Glutamatergic neuron (in vitro differentiated cells): ENCODE measurements at places on chromosomes 3 and 15.

DNA sequence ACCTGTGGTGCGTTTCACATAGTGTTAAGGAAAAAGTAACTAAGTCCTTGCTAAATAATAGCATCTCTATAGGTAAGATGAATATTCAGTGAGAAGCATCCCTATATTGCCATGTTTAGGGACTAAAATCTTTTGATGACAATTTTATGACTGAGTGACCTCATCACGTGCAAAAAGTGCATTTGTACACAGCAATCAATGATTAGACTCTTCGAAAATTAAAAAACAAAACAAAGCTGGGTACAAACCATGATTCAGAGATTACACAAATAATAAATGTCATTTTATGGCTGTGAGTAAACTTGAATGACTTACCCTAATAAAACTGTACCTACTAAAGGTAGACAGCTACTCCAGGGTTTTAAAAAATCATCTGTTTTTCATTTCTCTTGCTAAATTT is 505.3 kb downstream of the FOXP1 start:
- no peak for DNase-seq

DNA sequence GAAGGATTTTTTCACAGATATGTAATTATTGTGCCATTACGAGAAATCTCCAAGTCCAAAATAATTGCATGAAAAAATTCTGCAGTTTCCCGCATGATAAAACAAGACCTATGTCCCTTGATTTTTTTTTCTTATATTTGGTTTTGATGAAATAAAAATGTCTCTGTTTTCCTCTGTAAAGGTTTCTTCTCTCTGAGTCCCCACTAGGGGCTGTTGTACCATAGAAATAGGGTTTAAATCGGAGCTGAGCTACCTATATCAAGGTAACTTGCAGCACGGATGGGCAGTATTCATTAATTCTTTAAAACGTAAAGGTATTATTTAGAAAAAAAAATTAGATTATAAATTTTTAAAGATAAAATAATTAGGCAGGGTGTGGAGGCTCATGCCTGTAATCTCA is 66.6 kb upstream of the IGF1R start:
- no peak for DNase-seq

- no peak for DNase-seq
Measured at GRCh38 chr3:53140847-53141845, 10.9 kb upstream of the RFT1 start.

DNA sequence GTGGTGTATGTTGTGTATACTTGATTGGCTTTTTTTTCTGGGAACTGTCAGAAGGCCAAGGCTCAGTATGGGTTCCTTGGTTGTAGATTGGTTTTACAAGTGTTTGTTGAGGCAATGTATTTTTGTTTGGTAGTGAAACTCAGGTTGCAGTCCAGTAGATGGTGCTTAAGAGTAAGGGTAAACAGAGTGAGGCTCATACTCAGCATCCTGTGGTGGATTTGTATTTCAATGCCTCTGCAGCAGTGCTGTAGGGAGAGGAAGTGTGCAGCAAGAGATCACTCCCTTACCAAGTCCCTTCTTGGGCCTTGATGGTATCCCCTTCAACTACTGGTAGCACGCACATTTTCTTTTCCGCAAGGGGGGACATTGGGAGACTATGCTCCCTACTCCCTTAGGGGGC is 428.5 kb upstream of the CNTN3 start:
- no peak for DNase-seq

- no peak for DNase-seq
Measured at GRCh38 chr15:91152896-91153581, 53.0 kb downstream of the SV2B start.

- DNase-seq: no peak
Measured at GRCh38 chr3:66053550-66054094, 14.9 kb upstream of the MAGI1 start.

DNA sequence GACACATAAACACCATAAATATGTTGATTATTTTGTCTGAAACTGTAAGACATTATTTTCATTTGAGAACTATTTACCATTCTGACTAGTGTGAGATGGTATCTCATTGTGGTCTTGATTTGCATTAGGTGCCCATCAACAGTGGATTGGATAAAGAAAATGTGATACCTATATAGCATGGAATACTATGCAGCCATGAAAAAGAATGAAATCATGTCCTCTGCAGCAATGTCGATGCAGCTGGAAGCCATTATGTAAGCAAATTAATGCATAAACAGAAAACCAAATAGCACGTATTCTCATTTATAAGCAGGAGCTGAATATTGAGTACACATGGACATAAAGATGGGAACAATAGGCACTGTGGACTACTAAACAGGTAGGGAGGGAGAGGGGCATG is 258.7 kb upstream of the TPRG1 start:
- no peak for DNase-seq

GRCh38 chr3:11560746-11561145 is 83.0 kb downstream of the VGLL4 start:
- DNase-seq: no peak

GRCh38 chr15:58669108-58669507 is 80.4 kb downstream of the ADAM10 start:
- no peak for DNase-seq

DNA sequence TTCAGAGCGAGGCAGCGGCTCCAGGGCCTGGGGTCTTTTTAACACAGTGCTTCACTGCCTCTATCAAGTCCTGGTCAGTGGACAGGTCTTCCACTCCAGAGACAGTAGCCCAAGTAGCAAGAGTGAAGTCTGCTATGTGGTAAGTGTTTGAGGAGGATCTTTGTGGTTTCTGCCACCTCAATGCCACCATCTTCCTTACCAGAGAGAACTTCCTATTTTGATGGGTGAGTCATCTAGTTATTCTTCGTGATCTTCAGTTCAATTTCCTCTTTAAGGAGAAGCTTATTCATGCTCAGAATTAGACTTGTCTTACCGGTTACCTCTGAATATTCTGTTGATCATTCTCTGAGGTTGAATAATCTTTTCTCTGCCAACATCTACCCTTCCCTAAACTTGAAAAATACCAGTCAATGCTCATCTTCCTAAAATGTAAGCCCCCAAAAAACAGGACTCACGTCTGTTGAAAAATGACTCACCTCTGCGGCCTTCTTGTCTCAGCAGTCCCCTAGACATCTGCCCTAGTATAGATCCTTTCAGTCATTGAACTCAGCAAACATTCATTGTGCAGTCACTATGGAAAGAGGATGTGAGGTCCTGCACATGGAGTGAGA is 32.2 kb upstream of the BCL6 start:
- DNase-seq: no peak

DNA sequence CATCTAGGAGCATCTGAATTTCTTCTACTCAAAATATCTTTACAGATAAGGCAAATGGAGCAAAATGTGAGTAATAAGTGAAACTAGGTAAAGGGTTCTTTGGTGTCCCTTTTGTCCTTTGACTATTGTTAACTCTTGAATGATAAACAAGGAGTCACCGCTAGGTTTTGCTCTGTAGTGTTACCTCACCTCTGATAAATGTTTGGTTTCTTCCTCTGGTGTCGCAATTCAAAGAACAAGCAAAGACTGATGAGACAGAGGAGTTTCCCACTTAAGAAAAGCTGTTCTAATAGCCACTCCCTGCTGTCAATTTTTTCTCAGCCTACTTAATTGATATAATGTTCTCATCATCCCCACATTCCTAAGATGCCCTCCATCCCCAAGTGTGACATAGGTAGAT is 925.9 kb downstream of the IGSF11 start:
- DNase-seq: no peak

DNA sequence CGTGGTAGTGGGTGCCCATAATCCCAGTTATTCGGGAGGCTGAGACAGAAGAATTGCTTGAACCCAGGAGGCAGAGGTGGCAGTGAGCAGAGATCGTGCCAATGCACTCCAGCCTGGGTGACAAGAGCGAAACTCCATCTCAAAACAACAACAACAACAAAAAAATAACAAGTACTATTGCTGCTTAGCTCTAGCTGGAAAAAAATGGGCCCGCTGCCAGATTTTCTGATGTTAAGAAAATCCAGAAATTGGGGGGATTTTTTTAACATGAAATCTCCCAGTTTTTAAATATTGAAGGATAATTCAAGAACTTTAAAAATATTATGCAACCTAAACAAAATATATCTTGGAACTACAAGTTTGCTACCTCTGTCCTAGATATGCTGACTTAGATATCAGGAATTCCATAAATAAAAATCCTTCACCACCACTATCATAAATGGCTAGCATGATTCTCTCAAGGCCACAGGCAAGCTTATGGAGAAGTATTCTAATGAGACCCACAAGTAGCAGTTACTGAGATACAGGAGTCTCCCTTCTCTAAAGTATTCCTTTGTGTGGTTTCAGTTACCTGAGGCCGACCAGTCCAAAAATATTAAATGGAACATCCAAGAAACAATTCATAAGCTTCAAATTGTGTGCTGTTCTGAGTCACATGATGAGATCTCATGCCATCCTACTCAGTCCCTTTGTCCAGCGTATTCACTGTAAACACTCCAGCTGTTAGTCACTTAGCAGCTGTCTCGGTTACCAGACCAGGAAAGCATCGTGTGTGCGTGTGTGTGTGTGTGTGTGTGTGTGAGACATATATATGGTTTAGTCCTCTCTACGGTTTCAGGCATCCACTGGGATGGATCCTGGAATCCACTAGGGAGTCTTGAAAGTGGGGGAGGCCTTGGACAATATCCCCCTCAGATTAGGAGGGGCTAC is 277.2 kb downstream of the TBL1XR1 start:
- DNase-seq: peak; percentile 34

DNA sequence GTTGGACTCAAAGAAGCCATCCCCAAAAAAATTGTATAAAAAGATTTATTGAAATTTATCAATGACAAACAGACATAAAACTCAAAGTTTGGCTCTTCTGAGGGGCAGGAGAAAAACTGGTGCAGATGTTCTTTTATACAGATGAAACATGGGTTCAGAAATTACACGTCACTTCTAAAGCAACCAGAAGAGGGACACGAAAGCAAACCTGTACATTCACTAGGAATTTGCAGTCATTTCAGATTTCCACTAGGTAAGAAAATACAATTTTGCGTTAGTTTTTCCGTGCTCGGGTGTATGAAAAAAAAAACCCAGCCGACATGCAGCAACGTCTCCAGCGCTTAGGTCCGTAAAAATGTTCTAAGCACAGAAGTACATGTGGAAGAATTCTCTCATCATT is 41.8 kb downstream of the ANP32A start:
- no peak for DNase-seq

GRCh38 chr3:56423661-56424099 is 44.6 kb downstream of the ERC2 start:
- DNase-seq: no peak

DNA sequence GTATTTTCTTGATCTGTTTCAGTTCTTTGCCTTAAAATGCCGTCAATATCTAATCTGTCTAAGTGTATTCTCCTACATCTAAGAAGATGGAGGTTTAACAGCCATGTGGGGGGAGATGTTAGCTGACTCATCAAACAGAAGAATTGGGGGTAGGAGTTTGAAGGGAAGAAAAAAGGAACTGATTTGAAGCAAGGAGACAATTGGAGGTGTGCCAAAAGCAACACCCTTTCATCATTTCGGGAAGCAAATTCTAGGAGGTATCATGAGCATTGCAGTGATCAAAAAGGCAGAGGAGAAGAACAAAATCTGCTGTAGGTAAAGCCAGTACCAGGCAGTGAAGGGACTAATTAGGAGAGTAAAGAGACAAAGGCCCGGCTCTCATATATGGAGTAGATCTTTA is 337.3 kb upstream of the TBC1D5 start:
- no peak for DNase-seq

GRCh38 chr3:33883951-33884561 is 85.6 kb downstream of the PDCD6IP start:
- DNase-seq: no peak

GRCh38 chr15:30878515-30878914 is 25.2 kb upstream of the FAN1 start:
- no peak for DNase-seq

GRCh38 chr3:123158330-123158729 is 43.4 kb upstream of the SEC22A start:
- DNase-seq: no peak

DNA sequence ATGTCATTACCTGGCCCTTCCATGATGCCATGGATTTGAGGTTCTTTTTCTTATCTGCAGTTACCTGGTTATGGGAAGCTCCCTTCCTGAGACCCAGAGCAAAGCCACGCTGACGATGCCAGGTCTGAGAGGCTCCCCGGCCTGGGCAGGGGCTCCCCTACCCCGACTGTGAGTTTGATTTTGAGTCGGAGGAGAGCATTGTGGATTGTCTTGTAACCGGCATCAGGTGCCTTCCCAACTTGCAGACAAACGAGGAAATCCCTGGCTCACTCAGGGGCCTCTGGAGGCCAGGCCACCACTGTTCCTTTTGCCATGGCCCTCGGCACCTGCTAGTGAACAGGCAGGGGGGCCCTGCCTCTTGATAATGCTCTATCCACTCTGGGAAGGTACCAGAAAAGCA is 151.4 kb downstream of the ATP10A start:
- no peak for DNase-seq

- no peak for DNase-seq
Measured at GRCh38 chr3:45592405-45592804, 2.1 kb upstream of the LIMD1 start.

GRCh38 chr3:101340591-101340990 is 20.2 kb upstream of the IMPG2 start:
- no peak for DNase-seq
